ENCODE measurements at places on chromosomes 5 and 9.

DNA sequence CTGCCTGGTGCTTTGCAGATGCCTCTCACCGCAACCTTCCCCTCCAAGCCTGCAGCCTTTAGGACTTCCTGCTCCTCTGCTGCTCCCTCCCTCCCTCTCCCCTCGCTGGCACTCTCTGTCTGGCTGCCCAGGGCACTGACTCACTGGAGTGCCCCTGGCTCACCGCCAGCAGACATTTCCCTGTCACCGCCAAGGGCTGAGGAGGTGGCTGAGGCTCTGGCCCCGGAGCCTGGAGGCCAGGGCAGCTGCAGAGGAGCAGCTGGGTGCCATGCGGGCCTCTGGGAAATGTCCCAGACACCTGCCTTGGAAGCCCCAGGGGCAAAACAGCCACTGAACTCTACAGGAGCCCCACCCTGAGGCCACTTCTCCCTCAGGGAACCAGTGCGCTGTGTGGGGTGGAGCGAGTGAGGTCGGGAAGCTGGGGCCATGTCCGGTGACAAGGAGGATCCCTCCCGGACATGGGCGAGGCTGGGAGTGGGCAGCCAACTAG, 53.4 kb downstream of the TENT4A start:
- DNase-seq = peak; percentile 28

DNA sequence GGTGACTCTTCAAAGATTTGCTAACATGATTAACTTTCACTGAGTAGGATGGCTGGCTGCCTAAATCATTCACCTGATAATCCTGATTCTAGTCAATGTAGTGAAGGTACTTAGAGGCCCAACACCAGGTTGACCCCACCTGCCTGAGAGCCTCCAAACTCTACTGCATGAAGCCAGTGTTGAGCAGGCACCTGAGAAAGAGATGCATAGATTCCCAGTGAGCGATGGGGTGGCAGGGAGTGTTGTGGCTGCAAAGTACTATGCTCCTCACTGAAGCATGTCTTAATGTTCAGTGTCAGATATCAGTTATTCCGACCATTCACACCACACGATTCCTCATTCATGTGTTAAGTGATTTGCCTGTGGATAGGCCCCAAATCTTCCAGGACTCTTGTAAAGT, 804.4 kb downstream of the TLE4 start:
- no peak for DNase-seq

DNA sequence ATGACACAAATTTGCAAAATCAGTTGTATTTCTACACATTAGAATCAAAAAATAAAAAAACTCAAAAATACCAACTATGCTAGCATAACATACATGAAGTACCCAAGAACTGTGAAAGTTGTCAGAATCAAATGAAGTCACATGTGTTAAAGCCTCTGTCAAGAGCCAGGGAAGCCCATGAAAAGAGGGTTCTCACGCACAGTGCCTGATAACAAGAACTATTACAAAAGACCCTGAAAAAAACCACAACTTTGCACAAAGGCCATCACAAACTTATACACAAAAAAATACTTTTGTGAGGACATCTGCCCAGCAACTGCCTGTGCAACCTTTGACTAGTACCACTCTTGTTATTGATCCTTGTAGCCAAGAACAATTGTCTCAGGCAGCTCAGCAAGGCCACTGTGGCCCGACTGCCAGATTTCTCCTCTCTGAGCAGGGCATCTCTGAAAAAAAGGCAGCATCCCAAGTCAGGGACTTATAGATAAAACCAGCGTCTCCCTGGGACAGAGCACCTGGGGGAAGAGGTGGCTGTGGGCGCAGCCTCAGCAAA, 28.9 kb upstream of the HNRNPA0 start:
- DNase-seq = no peak

DNA sequence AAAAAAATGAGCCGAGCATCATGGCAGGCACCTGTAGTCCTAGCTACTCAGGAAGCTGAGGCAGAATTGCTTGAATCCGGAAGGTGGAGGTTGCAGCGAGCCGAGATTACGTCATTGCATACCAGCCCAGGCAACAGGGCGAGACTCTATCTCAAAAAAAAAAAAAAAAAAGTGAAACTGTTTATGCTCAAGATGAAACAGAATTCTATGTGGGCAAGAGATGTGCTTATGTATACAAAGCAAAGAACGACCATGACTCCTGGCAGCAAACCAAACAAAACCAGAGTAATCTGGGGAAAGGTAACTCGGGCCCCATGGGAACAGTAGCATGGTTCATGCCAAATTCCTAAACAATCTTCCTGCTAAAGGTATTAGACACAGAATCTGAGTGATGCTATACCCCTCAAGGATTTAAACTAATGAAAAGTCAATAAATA, 32.6 kb upstream of the PLAC8L1 start:
- DNase-seq = no peak

DNA sequence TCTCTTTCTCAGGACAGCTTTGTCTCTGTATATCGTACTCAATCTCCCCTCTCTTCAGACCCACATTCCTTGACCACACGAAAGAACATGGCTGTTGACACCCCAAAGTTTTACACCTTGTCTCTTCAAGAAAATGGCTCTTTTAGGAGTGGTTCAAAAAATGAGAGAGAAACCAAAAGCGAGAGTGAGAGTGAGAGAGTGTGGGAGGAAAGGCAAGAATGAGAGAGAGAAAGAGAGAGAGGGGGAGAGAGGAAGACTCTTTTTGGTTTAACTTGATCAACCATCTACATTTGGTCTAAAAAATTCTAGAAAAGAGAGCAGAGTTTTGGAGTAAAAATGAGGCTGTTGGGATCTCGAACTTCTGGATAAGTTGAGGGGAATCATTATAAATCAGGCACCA, 581.8 kb upstream of the WWC1 start:
- no peak for DNase-seq

DNA sequence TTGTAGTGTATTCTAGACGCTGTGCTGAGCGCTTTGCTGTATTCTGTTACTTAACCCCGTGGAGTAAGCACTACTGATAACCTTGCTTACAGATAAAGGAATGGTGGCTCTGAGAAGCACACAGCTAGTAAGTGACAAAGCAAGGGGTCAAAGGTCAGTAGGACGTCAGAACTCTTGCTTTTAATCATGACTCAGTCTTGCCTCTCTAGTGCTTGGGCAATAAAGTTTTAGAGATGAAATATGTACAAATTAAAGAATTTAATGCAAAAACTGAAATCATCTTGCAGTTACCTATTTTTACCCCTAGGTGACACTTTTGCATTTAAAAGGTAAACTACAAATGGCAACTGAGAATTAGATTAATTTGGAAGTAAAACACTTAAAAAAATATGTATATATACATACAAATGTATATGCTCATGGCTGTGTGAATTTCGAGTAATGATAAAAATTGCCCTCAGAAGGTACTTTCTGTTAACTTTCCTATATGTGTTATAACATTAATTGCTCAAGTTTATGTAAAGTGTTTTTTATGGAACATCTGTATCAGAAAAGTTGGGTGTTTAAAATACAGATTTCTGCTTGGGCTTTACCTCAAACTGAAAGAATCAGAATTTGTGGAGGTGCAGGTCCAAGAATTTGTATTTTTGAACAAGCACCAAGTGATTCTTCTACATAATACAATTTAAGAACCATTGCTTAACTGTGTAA, 175.1 kb upstream of the DAB2 start:
- no peak for DNase-seq

- DNase-seq = no peak
Measured at GRCh38 chr5:108720391-108720790, 27.3 kb upstream of the FER start.

DNA sequence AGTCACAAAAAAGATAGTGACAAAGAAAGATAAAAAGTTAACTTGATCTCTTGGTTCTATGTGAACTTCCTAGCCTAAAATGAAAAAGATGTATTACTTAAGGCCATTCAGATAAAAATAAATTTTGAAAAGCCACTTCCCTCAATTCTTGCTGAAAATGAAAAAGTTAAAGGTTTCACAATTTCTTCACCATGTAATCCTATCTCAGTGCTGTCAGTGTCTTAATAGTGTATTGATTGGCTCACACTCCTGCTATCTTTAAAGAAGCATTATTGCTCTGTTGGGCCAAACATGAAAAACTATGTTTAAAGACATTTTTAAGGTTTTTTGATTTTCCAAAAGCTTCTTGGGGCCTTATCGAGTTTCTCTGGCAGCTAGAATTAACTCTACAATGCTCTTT, 18.1 kb upstream of the EGFLAM start:
- DNase-seq = no peak

GRCh38 chr5:96297867-96298266, 135.2 kb downstream of the PCSK1 start:
- DNase-seq = no peak

GRCh38 chr9:133191989-133192388, 17.1 kb downstream of the OBP2B start:
- DNase-seq = no peak

GRCh38 chr9:19926774-19927173, 137.9 kb upstream of the SLC24A2 start:
- DNase-seq = no peak

DNA sequence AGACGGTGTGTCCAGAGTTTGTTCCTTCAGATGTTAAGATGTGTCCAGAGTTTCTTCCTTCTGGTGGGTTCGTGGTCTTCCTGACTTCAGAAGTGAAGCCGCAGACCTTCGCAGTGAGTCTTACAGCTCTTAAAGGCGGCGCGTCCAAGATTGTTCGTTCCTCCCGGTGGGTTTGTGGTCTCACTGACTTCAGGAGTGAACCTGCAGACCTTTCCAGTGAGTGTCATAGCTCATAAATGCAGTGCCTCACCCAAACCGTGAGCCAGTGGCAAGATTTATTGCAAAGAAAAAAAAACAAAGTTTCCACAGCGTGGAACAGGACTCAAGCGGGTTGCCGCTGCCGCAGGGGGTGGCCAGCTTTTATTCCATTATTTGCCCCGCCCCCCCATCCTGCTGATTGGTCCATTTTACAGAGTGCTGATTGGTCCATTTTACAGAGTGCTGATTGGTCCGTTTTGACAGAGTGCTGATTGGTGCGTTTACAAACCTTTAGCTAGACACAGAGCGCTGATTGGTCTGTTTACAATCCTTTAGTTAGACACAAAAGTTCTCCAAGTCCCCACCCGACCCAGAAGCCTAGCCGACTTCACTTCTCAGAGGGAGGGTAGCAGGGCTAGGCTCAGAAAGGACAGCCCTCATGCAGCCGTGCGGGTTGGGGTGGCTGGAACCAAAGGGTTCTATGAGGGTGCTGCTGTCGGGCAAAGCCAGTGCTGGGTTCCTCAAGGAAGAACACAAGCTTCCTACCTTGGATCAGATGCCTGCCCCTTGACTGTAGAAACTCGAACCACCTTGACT, 9.1 kb upstream of the RNF130 start:
- peak; percentile 54 for DNase-seq

DNA sequence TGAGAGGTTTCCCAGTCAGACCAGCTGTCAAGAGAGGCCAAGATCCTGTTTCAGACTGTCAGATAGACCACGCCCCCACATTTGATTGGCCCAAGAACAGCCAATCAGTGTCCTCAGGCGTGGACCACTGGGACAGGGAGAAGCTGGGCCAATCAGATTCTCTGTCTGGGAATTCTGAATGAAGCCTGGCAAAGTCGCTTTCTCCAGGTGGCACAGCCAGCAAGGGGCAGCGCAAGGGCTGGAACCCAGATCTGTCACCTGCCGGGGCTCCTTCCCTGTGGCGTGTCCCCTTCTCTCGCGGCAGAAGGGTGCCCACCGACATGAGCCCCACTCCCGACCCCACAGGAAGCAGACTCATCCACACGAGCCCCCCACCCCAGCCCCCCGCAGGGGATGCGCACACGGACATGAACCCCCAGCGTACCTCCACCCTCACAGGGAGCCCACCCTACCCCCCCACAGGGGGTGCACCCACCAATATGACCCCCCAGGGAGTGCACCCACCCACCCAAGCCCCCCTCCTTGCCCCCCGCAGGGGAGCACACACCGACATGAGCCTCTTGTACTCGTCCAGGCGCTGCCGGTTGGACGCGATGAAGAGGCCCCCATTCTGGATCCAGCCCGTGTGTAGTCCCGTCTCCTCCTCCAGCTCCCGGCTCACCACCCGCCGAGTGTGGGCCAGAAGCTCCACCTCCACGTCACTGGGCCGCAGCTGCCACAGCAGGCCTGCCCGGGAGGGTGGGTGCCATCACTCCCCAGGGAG, 6.1 kb downstream of the SARDH start:
- DNase-seq = no peak
